ENCODE measurements at places on chromosomes 1 and 21.
A peak's percentile ranks its signal among the peaks of the same experiment; 100 is the strongest.

DNA sequence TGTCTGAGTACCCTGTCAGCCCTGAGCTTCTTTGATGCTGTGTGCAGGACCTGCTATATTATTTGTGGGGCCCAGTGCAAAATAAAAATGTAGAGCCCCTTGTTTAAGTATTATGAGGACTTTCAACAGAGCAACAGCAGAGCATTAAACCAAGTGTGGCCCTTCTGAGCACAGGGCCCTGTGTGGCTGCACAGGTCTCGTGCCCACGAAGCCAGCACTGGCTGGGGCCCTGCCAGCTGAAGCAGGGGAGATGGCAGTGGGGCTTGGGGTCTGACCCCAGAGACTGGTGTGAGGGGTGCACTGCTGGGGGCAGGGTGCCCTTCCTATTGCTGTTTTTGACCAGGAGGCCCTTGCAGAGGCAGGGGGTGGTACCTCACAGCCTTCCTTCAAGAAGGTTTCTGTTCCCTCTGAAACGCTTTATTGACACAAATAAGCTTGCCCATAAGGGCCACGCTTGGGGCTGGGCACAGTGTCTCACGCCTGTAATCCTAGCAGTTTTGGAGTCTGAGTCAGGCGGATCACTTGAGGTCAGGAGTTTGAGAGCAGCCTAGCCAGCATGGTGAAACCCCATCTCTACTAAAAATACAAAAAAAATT, 2.2 kb upstream of the SEMA4A start:
- DNase-seq, result peak; percentile 40

DNA sequence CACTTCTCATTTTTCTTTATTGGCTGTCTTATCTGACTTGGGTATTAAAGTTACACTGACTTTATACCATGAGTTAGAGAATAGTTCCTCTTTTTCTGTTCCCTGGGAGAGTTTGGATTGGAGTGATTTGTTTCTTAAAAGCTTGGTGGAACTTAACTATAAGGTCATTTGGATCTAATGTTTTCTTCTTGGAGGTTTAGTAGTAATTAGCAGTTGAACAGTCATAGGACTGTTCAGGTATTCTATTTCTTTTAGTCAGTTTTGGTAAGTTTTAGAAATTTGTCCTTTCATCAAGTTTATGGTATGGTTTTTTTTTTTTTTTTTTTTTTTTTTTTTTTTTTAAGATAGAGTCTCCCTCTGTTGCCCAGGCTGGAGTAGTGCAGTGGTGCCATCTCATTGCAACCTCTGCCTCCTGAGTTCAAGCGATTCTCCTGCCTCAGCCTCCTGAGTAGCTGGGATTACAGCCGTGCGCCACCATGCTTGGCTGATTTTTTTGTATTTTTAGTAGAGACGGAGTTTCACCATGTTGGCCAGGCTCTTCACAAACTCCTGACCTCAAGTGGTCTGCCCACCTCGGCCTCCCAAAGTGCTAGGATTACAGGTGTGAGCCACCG, 6.3 kb downstream of the TTC3 start:
- no peak for DNase-seq

DNA sequence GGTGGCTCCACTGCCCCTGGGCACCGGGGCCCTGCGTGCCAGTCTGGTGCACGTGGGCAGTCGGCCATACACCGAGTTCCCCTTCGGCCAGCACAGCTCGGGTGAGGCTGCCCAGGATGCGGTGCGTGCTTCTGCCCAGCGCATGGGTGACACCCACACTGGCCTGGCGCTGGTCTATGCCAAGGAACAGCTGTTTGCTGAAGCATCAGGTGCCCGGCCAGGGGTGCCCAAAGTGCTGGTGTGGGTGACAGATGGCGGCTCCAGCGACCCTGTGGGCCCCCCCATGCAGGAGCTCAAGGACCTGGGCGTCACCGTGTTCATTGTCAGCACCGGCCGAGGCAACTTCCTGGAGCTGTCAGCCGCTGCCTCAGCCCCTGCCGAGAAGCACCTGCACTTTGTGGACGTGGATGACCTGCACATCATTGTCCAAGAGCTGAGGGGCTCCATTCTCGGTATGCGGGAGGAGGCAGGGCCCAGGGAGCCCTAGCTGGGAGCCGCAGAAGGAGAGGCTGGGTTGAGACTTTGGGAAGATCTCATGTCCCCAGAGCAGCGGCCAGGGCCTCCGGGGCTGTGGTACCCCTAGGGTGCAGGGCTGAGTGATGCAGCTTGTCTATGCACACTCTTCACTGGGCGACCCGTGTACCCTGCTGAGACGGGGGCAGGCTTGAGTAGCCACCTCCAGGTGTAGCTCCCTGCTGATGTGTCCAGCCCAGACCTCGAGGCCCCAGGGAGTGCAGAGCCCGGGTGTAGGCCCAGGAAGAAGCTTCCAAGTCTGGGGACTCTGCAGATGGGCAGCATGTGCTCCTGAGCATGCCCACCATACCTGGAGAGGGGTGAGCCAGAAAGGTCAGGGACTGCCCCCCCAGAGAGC, 1.8 kb downstream of the VWA1 start:
- DNase-seq, result no peak

DNA sequence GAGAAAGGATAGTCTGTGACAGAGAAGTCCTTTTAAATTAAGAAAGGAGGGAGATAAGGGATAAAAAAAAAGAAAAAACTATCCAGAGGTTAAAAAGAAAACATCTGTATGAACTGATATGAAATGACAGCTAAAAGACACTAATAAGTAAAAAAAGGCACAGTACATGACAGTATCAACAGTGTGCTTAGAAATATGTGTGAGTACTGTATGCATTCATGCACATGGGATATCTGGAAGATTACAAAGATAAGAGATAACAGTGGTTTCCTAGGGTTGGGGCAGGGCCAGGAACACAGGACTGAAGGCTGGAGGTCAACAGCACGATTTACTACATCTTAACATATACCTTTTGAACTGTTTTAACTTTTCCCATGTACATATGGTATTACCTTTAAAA, 13.3 kb downstream of the PTP4A2 start:
- DNase-seq, result no peak

DNA sequence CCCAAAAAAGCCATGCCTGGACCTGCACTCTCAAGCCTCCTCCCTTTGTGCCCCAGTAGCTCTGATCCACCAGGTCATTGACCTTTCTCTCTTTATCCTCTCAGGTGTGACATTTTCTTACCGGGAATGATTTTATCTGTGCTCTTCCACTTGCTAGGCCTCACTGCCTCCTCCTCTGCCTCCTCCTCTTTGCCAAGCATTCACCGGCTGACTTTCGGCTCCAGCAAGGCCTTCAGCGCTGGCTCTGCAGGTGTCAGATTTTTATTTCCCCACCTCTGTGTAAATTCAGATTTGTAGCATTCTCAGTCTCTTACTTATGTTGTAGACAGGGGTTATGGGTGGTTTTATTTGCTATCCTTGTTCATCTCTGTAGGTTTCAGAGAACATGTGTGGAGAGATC, 91.5 kb downstream of the ST6GALNAC5 start:
- no peak for DNase-seq

GRCh38 chr21:18831942-18832676, 428.5 kb upstream of the TMPRSS15 start:
- no peak for DNase-seq

GRCh38 chr1:4754816-4755215, 100.4 kb downstream of the AJAP1 start:
- DNase-seq, result no peak

DNA sequence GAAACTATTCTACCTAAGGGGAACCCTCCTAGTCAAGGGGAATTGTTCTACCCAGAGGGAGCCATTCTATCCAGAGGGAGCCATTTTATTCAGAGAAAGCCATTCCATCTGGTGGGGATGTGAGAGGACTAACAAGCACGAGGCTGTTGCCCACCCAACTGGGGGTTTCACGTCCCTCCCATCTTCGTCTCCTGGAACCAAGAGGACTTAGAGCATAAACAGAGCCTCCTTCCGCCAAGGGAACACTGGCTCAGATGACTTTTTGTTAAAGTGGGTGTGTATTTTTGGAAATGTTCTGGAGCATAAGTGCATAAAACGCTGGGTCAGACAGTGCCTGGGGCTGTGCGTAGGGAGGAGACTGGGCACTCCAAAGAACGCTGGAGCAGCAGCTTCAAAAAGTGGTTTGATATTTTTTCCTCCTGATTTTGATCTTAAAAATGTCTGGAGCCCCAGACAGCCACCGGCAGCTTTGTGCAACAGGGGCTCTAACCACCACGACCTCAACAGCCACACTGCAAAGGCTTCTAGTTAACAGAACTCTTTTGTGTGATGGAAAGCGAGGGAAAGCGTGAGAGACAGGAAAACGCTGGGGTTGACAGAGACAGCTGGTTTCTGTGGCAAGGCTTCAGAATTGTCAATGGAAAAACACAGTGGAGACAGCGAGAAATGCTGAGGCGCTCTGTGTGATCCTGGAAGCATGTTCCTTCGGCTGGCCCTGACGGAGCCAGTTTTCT, 363.6 kb upstream of the CAMK1G start:
- no peak for DNase-seq

DNA sequence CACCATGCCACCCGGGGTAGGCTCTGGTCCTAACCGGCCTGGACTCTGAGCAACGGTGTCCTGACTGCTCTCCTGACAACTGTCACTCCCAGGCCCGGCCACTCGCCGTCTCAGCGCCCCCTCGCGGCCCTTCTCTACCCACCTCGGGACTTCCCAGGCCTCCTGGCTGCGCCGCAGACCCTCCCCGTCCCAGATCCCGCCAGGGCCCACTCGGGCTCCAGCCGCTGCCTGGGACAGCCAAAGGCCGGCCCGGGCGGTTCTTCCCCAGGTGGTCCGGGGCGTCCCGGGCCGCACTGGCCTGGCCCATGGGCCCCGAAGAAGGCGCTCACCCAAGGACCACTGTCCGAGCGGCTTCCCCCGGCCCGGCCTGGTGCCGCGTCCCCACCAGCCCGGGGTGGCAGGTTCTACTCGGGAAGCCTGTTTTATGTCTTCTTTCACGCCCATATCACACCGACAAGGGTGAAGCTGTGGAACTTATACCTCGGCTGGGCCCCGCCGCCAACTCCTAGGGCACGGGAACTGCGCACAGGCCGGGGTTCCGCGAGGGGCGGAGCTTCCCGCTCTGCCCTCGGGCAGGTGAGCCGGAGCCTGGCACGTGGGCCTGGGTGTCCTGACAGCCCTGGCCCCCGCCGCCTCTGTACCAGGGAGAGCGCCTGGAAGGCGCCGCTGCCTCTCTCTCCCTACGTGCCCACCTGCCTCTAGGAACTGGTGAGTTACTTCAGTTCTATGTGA, 138.3 kb downstream of the TTLL7 start:
- peak; percentile 48 for DNase-seq

- peak; percentile 33 for DNase-seq
Measured at GRCh38 chr1:32307324-32307723, 15.4 kb downstream of the HDAC1 start.

DNA sequence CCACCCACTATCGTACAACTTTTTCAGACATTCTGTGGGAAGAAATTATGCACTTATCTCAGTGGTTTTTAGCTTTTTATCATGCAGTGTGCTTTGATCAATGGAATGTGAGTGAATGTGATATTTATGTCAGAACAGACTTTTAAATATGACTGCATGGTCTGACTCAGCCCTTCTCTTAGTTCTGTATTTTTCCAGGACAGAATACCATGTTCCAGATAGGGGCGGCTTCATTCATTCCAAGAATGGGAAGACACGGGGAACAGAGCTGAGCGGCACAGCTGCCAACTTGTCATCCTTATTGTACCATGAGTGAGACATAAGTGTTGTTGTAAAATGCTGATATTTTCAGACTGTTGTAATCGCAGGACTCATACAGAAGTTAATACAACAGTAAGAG, 214.6 kb upstream of the NCAM2 start:
- DNase-seq, result no peak

DNA sequence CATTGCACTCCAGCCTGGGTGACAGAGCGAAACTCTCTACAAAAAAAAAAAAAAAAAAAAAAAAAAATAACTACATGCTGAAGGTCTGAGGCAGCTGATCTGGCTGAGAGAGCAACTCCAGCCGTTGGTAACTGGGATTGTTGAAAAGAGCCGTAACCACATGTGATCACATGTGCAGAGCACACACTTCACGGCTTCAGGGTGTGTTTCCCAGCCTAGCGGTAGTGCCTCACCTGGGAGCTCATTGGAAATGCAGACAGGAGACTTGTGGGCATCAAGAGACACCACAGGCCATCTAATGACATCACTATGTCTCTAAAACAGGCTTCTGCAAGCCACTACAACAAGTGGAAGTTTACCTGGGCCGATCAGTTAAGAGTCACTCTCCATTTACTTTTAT, 11.8 kb upstream of the OTUD7B start:
- DNase-seq, result no peak

- DNase-seq, result no peak
Measured at GRCh38 chr1:112231331-112231730, 164.7 kb upstream of the CTTNBP2NL start.

DNA sequence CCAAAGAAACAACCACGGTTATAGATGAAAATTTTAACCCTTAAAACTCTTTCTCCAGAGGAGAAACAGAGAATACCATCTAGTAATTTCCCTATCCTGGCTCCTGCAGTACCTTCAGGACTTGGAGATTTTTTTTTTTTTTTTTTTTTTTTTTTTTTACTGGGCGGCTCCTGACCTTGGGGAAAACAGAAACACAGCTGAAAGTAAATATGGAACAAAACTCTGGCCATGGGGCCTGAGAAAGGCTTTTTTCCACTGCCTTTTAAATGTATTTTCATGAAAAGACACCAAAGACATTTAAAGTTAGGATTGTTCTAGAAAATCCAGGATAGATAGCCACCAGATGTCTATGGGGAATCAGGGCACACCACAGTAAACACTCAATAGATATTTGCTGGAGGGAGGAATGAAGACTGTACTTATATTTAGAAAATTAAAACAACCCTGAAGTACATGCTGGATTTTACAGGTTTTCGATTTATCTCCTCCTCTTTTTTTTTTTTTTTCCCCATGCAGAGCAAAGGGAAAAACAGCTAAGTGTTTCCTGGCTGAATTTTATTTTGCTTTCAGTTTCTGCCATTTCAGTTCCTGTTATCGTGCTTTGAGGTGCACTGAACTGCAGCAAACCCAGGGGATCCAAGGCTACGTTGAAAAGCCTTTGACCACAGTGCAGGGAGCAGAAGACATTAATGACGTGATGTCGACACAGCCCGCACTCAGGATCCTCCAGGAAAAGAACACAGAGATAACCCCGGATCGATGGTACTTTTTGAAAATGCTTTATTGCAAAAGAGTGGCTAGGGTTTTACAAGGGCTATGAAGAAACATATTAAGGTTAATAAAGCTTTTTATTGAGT, 35.7 kb upstream of the CNN3 start:
- no peak for DNase-seq

- no peak for DNase-seq
Measured at GRCh38 chr1:92117526-92117925, 37.4 kb downstream of the BTBD8 start.

DNA sequence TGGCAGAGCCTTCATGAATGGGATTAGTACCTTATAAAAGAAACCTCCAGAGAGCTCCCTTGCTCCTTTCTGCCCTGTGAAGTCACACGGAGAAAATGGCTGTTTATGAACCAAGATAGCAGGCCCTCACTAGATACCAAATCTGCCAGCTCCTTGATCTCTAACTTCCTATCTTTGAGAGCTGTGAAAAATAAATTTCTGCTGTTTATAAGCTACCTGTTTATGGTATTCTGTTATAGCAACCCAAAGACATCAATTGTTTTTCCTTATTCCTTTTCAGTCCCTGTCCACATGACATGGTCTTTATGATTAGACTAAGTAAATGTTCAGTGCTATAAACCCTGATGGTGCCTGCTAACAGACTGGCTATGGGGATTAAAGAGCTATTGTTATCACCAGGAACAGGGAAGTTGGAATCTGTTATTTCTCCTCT, 9.7 kb upstream of the STIL start:
- no peak for DNase-seq

GRCh38 chr1:205129447-205130029, 7.8 kb upstream of the RBBP5 start:
- DNase-seq, result no peak
